Vagina (tissue), 2 donors: ENCODE measurements at places on chromosomes 11 and 22.

DNA sequence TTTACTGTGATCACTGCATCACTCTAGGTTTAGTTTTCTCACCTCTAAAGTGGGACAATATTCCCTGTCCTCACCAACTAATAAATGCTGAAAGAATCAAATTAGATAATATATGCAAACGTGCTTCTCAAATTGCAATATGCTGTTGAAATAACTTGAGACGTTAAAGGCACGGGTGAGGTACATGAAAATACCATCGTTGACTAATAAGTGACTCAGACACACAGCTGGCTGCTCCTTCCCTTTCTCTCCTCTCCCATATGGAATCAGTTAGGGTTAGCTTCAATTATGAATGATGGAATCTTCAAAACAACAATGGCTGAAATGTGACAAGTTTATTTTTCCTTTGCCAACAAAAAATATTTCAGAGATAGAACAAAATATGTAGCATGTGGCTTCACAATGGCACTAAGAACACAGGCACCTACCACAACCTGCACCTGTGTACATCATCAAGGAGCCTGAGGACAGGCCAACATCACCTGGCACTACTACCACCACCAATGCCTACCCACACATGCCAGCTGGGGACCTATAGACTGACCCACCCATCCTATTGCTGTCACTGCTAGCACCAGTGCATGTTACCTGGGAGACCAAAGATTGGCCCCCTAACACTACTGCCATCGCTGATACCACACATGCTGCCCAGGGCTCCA, 13.7 kb downstream of the GDPD4 start:
- no peak for DNase-seq

GRCh38 chr11:6843670-6844069, 1.8 kb upstream of the OR10A5 start:
- DNase-seq: no peak

GRCh38 chr11:87281496-87281895, 243.8 kb downstream of the TMEM135 start:
- DNase-seq: no peak

- DNase-seq: no peak
Measured at GRCh38 chr11:70505331-70505731, 107.0 kb downstream of the CTTN start.

GRCh38 chr11:82012276-82012675, 721.4 kb downstream of the FAM181B start:
- no peak for DNase-seq

DNA sequence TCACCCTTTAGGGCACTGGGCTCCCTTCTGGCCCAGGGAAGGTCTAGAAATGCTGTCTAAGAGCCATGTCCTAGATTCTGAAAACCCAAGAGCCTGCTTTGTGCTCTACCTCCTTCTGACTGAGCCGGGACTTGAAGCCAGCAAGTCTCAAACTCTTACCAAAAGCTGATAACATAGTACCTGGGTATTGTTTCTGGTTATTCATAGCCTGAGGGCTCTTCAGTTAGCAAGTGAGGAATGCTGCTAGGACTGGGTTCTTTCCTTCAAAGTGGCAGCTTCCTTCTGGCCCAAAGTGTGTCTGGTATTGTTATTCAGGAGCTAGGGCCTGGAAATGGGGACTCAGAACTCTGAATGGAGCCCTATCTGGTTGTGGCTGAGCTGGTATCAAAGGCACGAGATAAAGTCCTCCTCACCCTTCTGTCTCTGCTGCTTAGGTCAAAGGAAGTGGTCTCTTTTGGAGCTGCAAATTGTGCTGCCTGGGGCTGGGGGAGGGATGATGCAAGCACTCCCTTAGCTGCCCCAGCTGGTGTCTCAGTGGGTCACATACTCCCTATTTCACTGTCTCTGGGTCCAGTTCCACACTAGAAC, 696.0 kb upstream of the CCDC179 start:
- DNase-seq: no peak

DNA sequence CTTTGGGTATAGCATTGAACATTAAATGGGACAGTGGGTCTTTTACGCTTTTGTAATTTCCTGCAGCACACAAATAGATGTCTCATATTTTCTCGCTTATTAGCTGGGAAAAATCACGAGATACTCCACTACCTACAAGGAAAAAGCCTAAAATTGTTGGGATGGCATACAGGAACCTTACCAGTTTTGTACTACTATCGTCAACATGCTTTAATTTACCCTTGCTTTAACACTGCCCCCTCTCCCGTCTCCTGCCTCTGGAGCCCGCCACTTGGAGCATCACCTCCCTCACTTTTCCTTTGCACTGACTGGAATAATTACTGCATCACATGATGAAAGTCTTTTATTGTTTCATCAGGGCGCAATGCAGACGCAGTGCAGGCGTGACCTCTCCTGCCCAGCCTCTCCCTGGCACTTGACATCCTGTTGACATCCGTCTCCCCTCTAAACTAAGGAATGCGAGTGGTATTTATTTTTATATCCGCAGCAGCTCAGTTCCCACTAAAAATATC, 1.0 kb upstream of the FNBP4 start:
- DNase-seq: peak; percentile 92

DNA sequence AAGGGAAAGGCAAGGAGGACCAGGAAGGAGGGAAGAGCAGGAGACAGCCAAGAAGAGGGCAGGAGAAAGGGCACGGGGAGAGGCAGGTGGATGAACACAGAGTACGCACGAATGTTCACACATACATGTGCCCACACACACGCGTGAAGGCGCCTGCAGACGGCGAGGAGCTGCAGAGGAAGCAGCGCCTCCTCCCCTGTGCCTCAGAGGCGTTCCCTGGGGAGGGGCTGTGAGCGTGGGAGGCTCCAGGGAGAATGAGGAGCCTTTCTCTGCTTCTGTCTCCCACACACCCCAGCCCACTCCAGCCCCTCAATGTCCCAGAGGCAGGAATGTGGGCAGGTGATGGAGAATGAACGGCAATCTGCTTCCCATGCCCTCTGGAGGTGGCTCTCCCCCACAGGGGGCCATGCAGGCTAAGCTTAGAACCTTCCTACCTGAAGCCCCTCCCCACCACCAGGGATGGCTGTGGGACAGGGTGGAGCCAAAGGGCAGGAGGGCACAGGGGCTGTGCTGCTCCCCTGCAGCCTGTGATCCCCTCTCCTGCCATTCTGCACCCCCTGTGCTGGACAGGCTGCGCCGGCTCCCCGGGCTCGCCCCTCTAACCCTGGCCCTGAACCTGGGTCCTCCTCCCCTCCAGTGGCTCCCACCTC, 25.3 kb downstream of the PPM1F start:
- no peak for DNase-seq
